Fibroblast of skin of right quadriceps (primary cell): ENCODE measurements at places on chromosomes 3 and 15.
A peak's percentile ranks its signal among the peaks of the same experiment; 100 is the strongest.

GRCh38 chr3:104987859-104988258 lies 378.9 kb upstream of the ALCAM start:
- DNase-seq, result no peak

GRCh38 chr15:94322141-94322540 lies 90.8 kb downstream of the MCTP2 start:
- peak; percentile 77 for DNase-seq

DNA sequence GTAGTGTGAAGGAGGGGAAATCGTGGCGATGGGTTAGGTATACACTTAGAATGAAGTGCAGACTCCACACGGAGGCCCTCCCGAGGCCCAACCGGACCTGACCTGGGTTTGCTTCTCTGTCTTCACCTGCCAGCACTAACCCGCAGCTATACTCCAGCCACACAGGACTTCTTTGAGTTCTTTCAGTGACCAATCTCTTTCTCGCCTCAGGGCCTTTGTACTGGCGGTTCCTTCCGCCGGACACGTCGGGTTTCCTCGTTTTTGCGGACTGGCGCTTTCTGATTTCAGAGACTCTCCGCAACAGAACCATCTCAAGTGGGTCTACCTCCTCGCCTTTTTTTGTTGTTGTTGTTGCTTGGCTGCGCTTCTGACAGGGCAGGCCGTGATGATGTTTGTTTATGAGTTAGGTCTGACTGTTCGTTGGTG lies at the start of gene NEIL1:
Gene NEIL1, plus strand, starts transcription at position 244 of the 426 bp plus-strand sequence. CDS start 1,867 bp downstream, outside the sequence.
- no peak for DNase-seq

- peak; percentile 63 for DNase-seq
Measured at GRCh38 chr3:149224736-149225594, 3.3 kb upstream of the CP start.

DNA sequence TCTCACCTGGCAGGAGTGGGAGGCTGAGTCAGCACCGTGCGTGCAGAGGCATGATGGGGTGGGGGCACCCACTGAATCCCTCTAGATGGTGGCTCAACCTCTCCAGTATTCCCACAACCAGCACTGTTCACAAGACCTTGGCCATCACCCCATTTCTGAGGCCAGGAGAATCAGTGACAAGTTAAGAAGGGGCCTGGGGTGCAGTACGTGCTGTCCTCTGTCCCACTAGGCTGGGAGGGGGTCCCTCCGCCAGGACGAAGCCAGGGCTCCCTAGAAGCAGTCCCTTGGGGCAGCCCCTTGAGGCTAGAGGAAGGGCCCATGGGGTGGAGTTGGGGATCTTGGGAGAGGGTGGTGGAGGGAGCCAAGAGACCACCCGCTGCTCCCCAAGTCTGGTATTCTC lies 4.8 kb downstream of the MYL3 start:
- DNase-seq, result no peak

DNA sequence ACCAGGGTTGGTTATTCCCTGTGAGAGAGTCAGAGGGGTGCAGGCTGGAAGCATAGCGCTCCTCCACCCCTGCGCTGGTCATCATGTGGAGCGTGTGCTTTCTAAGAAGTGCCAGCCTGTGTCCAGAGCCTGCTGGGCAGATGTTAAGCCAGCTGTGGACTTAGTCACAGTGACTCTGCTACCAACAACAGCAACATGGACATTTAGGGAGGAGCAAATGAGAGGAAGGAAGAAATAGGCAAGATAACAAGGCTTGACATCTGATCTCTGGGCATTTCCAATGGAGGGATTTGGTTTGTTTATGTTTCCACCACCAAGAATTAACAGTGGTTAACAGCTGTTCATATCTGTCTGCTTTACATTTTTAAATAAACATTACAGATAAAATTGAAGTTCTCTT lies 36.4 kb upstream of the MYZAP start:
- DNase-seq, result no peak
